NCI-H1092 treated with DMSO at 0.1 percent for 48 hours (cell line): ENCODE measurements at places on chromosomes 2 and 18.
A peak's percentile ranks its signal among the peaks of the same experiment; 100 is the strongest.

- no peak for DNase-seq
Observed at GRCh38 chr2:3418766-3419404, 39.4 kb downstream of the TRAPPC12 start.

GRCh38 chr2:19021721-19022120 is 336.7 kb downstream of the OSR1 start:
- DNase-seq, result no peak

GRCh38 chr18:23401400-23402347 is 51.4 kb upstream of the RIOK3 start:
- DNase-seq, result no peak

DNA sequence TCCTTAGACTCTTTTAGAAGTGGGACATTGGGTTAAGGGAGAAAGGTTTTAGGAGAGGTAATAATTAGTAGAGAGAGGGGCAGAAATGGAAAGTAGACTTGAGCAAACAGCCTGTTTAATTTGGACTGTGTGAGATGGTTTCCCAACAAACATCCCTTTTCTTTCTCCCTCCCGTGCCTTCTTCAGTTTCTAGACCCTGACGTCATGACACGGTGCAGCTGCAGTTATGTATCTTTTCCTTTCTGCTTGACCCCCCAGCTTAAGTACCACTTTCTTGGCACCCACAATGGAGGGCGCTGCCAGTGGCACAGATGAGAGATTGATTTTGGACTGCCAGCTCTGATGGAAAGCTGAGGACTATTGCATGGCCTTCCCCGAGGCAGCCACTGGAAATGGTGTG is 86.9 kb upstream of the FAM136A start:
- no peak for DNase-seq

- DNase-seq, result no peak
Observed at GRCh38 chr2:204657024-204657423, 111.7 kb downstream of the PARD3B start.

- no peak for DNase-seq
Observed at GRCh38 chr2:195572895-195573683, 83.9 kb upstream of the SLC39A10 start.

DNA sequence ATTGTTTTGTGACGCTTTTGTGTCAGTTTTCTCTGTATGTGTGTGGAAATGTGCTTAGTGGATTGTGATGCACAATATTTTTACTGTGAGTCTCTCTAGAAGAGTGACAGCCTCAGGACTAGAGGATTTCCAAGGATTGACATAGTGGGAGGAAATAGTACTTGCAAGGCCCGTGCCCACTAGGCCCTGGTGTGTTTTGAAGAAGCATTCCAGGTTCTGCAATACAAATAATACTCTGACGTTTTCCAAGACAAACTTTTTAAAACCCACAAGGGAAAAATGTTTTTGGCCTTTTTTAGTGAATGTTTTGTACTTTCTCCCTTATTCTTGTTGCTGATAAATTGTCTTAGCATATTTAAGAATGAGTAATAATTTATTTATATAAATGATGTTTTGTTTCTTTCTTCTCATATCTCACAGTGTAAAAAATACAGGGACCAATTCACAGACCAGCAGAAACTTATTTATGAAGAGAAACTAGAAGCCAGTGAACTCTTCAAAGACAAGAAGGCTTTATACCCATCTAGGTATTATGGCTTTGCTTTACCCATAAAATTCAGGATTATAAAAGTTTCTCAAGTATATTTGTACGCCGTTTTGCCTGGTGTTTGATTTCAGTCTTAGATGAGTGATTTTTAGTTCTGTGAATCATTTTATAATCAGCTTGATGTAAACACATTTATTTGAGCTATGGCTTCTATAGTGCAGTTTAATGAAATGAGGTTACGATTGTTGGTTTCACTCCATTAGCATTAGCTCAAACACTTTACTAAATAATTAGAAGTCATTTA is 165.6 kb downstream of the MYO1B start:
- DNase-seq, result no peak

GRCh38 chr2:174176898-174177297 is 71.4 kb downstream of the OLA1 start:
- DNase-seq, result peak; percentile 19

GRCh38 chr2:112004253-112004645 is 50.8 kb upstream of the TMEM87B start:
- no peak for DNase-seq

GRCh38 chr2:38030635-38031355 is 45.2 kb downstream of the CYP1B1 start:
- DNase-seq, result no peak

DNA sequence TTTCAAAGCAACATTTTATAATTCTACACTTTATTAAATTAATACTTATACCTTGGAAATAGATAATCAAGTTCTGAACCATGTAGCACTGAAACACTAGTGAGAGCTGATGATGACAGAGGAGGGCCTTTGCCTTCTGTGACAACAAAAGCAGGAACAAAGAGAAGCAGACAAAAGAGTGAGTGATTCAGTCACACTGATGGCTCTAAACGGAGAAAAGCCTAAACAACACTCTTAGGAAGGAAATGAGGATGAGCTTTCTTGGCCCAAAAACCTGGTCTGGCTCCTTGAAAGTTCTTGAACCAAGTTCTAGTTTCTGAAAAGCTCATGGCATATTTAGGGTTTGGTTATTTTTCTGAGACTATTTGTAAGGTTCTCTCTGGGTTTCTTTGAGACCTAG is 271.9 kb downstream of the DPP10 start:
- DNase-seq, result no peak

GRCh38 chr18:22483407-22483806 is 65.7 kb upstream of the CTAGE1 start:
- DNase-seq, result no peak

DNA sequence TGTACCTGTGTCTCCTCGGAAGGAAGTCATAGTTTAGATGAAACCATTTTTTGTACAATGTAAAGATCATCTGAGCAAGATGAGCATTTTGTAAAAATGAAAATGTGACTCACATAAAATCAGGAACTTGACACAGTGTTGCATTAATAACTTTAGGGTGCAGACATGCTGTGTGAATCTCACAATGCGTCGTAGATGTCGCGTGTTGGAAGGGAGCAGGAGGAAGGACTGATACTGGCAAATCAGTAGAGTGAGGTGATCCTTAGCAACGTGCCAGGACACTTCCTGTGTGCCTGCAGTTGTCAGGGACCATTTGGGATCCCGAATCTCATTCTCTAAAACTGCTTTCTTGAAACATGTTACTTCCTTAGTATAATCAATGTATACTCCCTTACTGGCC is 103.1 kb downstream of the SH3BP4 start:
- no peak for DNase-seq

DNA sequence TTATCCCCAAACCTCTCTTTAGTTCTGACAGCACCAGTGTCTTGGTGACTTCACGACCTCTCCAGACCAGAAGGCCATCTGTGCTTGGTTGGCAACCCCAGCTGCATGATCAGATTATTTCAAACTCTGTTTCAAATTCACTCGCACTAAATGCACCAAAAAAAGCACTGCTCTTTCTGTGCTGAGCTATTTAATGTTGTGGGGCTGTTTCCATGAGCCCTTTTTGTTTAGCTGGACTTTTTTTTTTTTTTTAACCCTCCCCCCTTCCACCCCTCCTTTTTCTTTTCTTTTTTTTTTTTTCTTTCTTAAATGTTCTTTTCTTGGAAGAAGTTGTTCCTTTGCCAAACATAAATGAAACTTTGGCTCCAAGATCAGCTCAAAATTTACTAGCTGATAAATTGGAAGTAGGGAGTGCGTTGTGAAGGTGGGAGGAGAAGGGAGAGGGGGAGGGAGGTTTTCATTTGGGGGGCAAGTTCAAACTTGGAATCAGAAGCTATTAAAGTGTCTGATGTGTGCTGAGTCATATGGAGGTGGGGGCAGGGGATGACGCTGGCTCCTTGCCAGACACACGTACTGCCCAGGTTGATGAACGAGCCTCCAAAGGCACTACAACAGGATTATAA is 543.0 kb upstream of the TNP1 start:
- no peak for DNase-seq

DNA sequence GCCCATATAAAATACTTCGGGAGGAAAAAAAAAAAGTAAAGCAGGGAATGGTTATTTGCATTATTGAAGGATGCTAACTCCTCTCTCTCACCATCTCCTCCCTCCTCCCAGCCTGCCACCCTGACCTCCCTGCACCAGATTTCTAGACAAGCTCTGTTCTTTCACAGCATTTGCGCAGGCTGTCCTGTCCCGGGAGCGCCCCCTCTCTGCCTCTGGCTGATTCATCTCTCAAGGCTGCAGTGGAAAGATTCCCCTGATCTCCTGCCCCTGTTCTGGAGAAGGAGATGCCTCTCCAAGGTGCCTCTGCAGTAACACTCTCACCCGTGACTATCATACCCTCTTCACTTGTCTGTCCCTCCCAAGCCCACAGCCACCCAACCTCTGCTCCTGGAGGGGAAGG is 38.5 kb downstream of the COL4A4 start:
- no peak for DNase-seq

DNA sequence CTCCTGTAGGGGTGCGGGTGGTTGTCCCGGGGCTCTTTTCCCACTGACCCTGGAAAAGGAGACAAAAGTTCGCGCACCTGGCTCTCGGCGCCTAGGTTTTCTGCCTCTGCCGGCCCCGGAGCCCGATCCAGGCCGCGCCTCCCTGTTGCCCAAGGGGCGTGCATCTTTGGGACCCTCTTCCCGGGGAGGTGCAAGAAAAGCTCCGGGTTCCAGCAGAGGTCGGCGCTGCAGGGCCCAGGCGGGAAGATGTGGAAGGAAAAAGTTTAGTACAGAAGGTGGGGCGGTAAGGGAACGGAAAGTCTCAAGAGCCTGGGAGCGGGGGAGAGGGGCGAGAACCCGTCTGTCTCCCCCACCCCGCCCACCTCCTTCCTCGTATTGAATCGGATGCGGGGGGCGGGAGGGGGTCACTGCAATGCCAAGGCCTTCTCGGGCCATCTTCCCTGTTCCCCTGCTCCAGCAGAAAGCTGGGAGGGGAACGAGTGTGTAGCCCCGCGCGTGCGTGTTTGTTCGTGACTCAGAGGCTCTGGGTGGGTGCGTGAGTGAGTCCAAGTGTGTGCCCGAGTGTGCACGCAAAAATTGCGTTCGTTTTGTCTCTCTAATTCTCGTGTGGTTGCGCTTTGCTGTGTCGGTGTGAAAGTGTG is 6.3 kb upstream of the EN1 start:
- no peak for DNase-seq
